ENCODE measurements at places on chromosomes 4 and X.

- no peak for DNase-seq
These were observed 17.0 kb downstream of the LAMP2 start for GRCh38 chrX:120452131-120452530.

DNA sequence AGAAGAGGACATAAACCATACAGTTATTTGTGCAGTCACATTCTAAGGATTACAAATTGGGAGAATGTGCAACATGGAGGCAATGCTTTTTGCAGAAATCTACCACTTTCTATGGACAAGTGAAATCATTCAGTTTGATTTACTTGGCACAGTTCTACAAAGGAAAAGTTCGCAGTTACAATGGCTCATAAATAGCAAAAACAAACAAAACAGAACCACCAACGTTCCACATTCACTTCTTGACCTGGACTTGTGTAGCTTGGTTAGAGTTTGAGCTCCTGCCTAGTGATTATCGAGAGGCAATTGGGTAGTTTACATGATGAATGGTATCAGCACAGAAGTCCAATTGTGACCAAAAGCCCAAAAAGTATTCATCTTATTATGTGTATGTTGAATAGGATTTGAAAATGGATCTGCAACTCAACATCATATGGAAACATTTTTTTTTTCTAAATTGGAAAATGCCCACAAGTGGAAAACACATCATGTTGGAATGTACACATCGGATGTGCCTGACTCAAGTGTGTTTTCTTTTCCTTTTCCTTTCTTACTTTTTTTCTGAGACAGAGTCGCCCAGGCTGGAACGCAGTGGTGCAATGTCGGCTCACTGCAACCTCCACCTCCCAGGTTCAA lies 123.8 kb downstream of the LUZP4 start:
- DNase-seq = no peak

- DNase-seq = no peak
These were observed 141.4 kb downstream of the PPP3CA start for GRCh38 chr4:101205916-101206315.

- no peak for DNase-seq
These were observed 67.4 kb downstream of the ZNF182 start for GRCh38 chrX:47936224-47936939.

DNA sequence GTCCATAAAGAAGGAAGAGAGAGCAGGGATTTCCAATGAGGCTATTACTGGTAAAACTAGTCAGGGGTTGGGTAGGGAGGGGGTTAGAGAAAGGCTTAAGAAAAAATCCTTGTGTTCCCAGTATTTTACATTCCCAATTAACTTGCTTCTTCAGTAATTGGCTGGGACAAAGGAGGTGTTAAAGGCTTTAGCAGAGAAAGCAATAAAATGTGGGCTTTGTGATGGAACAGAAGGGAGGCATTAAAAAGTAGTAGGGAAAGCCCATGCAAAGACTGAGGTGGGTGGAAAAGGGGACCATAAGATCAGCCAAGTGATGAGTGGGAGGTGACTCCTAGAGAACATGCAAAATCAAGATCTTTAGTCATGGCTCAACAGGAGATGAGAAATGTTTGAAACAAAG lies 1467.2 kb downstream of the RPA4 start:
- DNase-seq = no peak

DNA sequence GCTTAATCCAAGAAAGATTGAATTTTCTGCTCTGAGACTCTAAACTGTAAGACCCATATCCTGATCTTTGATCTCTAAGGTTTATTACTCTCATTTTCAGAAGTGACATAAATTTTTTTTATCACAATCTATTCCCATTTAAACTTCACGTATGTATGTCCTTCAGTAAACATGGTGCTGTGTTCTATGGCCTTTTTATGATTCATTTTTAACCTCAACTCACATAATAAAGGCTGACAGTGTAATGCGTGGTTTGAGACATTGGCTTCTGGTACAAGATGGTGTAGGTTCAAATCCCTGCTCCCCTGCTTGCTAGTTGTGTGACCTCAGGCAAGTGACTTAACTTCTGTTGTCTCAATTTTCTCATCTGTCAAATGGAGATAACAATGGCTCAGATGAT lies 306.0 kb upstream of the AADAT start:
- DNase-seq = no peak
